ENCODE measurements at places on chromosomes 4 and X.

- DNase-seq: no peak
Observed at GRCh38 chr4:124948976-124949597, 236.6 kb upstream of the ANKRD50 start.

DNA sequence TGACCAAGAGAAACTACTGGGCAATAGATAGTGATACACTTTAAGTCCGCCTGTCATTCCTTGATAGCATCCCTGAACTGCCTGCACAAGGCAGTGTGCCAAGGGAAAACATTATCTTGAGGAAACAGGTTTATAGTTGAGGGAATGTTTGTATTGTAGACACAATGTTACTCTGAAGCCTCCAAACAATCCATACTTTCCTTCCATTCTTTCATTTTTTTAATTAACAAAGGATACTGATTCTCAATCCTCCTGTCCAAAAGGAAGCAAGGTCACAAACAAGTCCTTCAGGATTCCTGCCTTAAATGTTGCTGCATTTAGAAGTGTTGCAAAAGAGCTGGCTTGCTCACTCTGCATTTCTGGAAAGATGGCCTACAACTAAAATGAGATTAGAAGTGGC is 61.7 kb upstream of the PRSS48 start:
- no peak for DNase-seq

- DNase-seq: no peak
Observed at GRCh38 chrX:45385757-45386156, 185.1 kb upstream of the DIPK2B start.

GRCh38 chr4:152748619-152749018 is 30.9 kb downstream of the TIGD4 start:
- DNase-seq: no peak

DNA sequence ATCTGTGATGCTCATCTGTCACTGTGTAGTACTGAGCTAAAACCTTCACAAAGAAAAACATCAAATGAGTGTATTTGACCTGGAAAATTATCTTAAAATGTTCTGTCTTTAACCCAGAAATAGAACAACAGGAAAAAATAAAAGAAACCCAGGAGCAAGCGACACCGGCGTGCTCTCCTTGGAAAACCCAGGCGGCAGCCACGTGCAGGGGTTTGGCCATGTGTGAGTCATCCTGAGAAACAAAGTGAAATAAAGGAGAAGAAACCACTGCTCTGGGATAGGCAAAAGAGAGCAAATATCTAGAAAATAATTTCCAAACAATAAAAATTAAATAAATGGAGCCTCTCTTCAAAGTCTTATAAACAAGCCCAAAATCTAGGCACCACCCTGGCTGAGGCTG is 20.0 kb upstream of the TMEM128 start:
- no peak for DNase-seq

- no peak for DNase-seq
Observed at GRCh38 chr4:173940146-173940545, 343.3 kb downstream of the FBXO8 start.

- DNase-seq: no peak
Observed at GRCh38 chr4:51880016-51880915, 37.3 kb downstream of the DCUN1D4 start.

- no peak for DNase-seq
Observed at GRCh38 chr4:150001815-150002214, 76.4 kb upstream of the DCLK2 start.

- DNase-seq: no peak
Observed at GRCh38 chr4:66489370-66489769, 819.1 kb upstream of the EPHA5 start.

GRCh38 chrX:70088751-70089150 is 26.5 kb downstream of the OTUD6A start:
- DNase-seq: no peak

DNA sequence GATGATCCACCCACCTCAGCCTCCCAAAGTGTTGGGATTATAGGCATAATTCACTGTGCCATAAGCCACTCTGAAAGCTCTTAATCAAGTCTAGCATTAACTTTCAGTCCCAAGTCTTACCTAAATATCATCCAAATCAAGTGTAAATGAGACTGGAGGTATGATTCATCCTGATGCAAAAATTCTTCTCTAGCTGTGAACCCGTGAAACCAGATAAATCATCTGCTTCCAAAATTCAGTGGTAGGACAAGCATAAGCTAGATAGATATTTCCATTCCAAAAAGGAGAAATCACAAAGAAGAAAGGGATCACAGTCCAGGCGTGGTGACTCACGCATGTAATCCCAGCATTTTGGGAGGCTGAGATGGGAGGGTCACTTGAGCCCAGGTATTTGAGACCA is 8.8 kb upstream of the TBC1D25 start:
- no peak for DNase-seq

DNA sequence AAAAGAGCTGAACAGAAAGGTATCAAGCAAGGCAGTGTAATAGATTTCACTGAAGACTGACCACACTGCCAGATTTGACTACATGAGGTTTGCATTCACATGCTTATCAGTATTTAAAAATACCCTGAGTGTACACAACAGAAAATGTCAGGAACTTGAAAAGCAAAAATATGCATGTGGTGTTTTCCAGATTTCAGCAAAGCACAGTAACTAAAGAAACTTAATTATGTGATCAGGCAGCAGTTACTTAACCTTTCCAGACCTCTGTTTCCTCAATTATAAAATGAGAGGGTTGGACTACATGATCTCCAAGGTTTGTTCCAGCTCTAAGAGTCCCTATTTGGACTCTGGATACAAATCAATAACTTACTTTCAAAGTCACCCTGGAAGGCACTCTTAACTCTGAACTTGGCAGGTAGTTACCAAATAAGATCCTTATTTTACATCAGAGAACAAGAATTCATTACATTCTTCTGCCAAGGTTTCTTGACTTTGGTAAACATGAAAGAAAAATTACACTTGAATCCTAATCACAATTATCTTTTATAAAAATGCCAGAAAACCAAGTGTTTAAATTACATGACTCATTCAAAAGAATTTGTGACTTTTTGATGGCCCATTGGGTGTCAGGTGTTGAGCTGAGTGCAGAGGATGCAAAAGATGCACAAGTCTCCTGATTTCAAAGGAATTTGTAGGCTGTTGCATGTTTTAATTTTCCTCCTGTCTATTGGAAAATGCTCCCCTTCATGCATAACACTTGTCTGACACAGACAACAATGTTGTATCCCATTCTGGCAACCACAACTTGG is 241.6 kb downstream of the MGST2 start:
- DNase-seq: no peak

DNA sequence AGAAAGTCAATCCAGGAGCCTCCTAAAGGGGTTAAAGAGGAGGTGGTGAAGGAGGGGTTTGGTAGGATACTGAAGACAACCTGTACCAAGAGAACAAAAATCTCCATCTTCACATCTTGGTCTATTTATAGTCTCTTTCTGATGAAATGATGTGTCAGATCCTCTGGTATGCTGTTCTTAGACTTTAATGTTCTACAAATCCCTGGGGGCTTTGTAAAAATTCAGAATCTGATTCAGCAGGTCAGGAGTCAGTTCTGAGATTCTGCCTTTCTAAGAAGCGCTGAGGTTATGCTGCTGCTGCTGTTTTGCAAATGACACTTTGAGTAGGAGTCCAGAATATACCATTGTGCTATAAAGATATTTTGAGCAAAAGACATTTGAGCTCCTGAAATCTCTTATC is 172.9 kb upstream of the GLRA2 start:
- DNase-seq: no peak

GRCh38 chr4:152643153-152644035 is 36.4 kb downstream of the TMEM154 start:
- DNase-seq: no peak

DNA sequence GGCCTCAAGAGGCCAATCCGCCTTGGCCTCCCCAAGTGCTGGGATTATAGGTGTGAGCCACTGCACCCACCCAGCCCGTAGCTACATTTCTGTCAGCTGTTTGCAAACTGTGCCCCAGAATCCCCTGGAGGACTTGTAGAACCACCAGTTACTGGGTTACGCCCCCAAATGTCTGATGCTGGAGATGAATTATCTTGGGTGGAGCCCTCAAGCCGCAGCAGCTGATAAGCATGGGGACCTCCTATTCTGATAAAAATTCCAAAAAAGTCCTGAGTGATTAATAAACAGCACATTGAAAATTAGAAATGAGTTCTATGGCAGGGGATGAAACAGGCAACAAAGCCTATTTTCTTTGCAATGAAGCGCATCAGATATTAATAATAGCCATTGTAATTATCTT is 105.0 kb downstream of the PTTG2 start:
- no peak for DNase-seq

- DNase-seq: no peak
Observed at GRCh38 chr4:173013232-173013930, 155.2 kb upstream of the GALNT7 start.

GRCh38 chrX:152991123-152991522 is 2.8 kb downstream of the PNMA5 start:
- DNase-seq: no peak

DNA sequence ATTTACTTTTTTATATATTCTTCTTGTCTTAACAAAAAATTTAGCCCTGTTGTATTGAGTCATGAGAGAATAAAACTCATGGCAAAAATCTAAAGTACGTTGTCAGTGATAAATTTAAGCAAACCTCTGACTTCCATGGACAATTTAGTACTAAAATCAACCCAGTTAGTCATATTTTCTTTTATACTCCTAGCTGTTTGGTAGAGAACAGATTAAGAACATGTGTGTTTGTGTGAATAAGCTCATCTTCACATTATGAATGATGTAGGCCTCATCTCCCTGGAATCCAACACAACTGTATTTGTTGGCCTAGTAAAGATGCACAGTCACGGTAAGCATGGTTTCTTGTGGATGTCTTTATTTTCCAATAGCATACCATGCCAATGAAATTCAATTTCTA is 40.8 kb upstream of the FAM47B start:
- DNase-seq: no peak

DNA sequence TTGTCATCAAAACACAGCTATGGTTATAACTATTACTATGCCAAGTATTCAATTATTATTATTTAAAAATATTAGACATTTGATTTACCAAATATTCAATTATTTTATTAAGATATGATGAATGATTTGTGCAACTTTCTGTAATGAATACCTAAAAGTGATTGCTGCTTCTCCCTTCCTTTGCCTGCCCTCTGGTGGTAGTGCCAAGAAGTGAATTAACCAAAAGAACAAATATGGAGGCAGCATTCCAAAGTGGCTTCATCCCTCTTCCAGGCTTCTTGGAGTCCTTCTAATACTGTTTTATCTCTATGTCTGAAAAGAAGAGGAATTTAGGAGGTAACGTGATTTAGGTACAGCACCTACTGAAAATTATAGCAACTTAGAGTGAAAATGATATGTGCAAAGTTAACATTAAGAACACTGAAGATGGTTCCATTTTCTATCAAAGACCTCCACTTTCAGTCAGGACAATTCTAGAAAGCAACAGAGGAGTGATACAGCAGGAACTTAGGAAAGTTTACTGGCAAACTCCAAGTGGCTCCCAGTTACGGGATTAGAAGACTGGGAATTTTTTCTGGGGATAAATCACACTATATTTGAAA is 43.0 kb downstream of the ENPEP start:
- DNase-seq: no peak

DNA sequence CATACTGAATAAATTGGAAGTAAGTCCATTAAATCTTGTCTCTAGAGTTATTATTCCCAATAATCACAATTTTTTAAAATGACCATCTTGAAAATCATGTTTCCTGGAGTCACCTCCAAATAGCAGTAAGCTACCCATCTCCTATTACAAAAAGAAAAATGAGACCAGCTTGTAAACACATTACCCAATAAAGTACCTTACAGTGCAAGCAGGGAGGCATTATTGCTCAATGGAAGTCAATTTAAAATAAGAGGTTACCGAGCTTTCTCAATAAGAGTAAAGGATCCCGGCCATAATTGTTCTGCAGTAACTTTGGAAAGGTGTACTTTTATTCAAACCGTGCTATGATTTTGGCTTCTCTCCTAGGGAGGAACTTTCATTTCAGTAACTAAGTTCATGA is 78.0 kb downstream of the DMD start:
- DNase-seq: no peak

DNA sequence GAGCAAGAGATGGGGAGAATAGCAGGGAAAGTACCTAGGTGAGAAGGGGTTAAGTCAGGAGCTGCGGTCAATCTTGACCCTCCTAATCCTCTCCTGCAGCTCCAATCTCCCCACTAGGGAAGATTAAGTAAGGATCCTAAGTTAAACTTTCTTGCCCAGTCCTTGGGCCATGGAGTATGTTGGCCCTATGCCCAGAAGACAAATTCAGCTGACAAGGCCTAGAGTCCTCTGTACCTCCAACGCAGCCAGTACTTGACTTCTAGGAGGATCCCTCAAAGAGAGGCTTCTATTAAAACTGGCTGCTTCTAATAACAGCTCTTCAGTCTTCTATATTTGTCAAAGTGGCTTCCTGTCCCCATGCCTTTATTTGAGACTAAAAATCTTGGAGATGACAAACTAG is 1.4 kb downstream of the CLDN2 start:
- DNase-seq: no peak

GRCh38 chr4:150573534-150573933 is 8.4 kb upstream of the MAB21L2 start:
- no peak for DNase-seq

DNA sequence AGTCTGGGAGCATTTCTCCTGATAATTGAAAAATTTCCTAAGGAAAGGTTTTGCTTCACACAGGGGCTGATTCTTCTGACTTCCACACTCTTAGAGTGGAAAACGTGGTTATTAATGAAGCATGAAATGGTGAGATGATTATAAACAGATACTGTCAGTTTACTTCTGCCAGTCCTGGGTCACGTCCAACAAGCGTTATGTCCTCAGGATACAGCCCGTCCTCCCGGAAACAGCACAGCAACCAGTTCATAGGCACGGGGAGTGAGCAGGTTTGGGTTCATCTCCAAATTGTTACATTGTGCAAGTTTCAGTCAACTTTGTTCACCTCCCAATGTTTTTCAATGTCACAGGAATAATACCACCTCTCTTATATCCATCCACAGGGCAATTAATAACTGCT is 98.8 kb downstream of the NPNT start:
- no peak for DNase-seq

GRCh38 chr4:61500883-61501282 is 300.8 kb downstream of the ADGRL3 start:
- DNase-seq: no peak

- no peak for DNase-seq
Observed at GRCh38 chrX:18471296-18471695, 45.9 kb downstream of the CDKL5 start.

DNA sequence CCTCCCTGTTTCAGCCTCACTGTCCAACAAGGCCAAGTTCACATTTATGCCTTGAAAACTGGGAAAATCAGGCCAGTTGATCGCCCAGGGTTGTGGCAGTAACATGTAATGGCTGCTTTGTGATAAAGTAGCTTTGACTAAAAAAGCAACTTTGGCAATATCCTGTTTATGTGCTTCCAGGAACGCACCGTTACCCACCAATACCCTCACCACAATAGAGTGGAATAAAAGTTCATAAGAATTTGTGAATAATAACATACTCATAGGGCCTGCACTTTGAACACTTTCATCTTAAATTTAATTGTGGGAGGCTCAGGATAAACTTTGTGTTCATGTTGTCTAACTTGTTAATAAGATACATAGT is 80.7 kb upstream of the MAML3 start:
- DNase-seq: no peak

GRCh38 chr4:41991916-41992767 is 1.8 kb downstream of the SLC30A9 start:
- DNase-seq: no peak

GRCh38 chr4:102735582-102735981 is 25.2 kb downstream of the MANBA start:
- DNase-seq: no peak

- no peak for DNase-seq
Observed at GRCh38 chrX:38474543-38474942, 86.8 kb upstream of the TSPAN7 start.

- no peak for DNase-seq
Observed at GRCh38 chr4:76952656-76953582, 3.4 kb downstream of the SEPTIN11 start.

- no peak for DNase-seq
Observed at GRCh38 chrX:25034889-25035288, 19.1 kb upstream of the ARX start.

All from stimulated activated CD4-positive, alpha-beta T cell treated with anti-CD3 and anti-CD28 coated beads, Interleukin-1b, Interleukin-23, amount 100 ng/mL, for 1 hour (primary cell).